ENCODE measurements at places on chromosomes 3 and 15.
A peak's percentile ranks its signal among the peaks of the same experiment; 100 is the strongest.

- DNase-seq = no peak
These were observed 448.5 kb downstream of the NAALADL2 start for GRCh38 chr3:175307642-175308041.

DNA sequence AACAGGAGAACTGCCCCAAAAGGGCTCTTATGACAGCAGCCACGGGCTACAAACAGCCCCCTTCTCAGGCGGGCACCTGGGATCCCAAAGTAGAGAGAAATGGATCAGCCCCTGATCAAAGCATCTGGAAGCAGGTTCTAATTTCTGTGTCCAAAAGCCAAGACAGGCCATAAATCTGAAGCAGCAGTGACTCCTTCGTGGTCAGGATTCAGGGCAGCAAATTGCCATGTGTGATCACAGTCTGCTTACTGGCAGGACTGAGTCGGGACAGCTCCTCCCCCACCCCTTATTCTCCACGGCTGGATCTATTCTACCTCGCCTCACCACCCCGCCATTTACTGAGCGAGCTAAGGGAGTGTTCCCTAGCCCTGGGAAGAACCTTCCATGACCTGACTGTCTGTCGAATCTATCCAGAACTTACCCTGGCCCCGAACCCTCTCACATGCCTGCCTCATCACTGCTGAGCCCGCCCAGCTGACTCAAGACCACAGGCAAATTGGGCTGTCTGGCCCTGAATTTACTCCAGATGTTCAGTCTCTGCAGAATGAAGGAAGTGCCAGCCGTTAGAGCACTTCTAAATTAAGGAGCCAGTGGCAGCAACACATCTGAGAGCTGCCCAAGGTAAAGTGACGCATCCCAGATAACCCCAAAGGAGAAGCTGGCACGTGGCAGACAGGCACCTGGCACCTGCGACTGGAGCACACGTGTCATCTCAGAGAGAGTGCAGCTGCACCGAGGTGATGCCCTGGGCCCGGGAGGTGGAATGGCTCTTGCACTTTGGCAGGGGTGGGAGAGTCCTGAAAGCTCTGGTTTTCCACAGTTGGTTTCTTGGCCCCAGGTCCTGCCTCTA lies 1.3 kb downstream of the LRRC15 start:
- no peak for DNase-seq

DNA sequence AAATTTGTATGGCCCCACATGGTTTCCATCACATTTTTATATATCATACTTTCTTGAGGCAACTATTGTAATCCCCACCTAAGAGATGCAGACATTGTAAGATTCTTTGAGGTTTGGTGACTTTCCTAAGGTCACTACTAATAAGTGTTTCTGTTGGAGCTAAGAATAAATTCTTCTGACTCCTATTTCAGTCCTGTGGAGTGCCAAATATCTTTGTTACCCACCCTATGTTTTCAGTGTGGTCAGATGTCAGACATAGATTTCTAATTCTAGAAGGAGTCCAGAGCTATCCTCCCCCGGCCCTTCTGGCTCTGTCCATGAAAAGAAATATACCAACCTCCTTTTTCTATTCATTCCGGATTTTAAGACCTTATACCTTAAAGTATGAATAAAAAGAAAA lies 46.2 kb upstream of the FILIP1L start:
- no peak for DNase-seq

DNA sequence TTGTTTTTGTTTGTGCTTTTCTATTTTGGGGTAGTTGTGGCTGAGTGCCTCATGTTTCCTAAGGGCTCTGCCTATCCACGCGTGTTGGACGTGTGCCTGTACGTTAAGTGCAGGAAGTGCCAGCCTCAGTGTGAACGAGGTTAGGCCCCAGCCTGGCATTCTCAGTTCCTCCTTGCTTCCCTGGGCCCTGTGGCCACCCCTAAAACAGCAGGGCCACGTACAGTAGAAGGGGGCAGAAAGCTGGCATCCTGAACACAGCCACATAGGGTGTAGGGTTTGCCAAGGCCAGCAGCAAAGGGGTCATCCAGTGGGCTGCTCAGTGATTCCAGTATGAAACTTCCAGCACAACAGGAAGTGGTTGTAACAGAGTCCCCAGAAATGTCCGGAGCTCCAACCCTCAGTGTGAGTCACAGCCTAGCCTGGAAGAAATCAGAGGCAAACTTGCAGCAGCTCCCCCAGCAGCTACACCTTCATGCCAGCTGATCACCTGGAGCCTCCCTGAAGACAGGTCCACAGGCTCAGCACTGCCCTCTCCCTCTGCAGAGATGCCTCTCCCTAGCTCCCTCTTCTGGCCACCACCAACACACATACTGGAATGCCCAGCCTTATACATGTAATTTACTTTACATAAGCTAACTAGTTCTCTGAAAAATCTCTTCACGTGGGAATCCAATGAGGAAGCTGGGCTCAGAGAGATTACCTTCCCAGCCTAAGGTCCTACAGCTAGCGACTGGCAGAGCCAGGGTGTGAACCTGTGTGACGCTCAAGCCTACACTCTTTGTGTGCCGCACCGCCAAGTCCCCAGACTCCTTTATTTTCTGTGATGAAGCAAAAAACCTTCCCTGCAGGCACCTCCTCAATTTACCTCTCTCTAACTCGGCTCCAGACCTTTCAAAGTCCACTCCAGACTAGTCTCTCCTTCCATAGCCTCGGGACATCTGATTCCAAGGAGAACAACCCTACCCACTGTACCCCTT lies 26.6 kb downstream of the ILDR1 start:
- DNase-seq = peak; percentile 87

GRCh38 chr3:98612587-98612986 lies 19.2 kb upstream of the CPOX start:
- DNase-seq = no peak

GRCh38 chr15:64251658-64252057 lies 88.8 kb upstream of the PPIB start:
- DNase-seq = no peak

GRCh38 chr15:62445244-62445643 lies 280.2 kb upstream of the C2CD4B start:
- no peak for DNase-seq

DNA sequence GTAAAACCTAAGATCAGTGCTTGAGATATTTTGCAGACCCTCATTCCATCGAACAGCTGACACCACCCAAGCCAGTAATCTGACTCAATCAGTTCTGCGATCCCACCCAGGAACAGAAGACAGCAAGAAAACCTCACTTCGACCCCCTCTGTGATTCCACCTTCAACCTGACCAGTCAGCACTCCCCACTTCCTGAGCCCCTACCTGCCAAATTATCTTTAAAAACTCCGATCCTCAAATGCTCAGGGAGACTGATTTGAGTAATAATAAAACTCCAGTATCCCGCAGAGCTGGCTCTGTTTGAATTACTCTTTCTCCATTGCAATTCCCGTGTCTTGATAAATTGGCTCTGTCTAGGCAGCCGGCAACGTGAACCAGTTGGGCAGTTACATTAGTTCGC lies 25.7 kb upstream of the CLDN16 start:
- DNase-seq = no peak

GRCh38 chr3:63555767-63556166 lies 96.7 kb upstream of the SNTN start:
- no peak for DNase-seq

DNA sequence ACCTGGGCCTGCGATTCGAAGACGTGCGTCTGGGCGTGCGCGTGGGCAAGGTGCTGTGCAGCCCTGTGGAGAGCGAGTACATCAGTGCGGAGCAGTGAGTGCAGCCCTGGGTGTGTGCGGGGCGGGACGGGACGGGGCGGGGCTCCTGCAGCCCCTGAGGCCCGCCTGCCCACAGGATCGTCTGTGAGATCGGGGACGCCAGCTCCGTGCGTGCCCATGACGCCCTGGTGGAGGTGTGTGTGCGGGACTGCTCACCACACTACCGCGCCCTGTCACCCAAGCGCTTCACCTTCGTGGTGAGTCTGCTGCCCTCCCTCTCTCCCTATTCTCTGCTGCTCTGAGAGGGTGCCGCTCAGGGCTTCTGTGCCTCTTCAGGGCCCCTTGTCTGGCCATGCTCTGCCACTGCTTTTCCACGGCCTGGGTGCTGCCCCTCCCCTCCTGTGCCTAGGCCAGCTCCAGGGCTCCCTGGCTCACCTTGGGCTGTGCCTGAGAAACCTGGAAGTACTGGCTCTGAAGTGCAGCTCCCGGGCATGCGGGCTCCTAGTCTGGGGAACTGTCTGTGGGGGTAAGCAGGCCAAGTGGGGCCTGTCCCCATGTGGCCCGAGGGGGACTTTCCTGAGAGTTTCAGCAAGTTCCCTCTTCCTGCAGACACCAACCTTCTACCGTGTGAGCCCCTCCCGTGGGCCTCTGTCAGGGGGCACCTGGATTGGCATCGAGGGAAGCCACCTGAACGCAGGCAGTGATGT lies 31.8 kb downstream of the PLXNA1 start:
- DNase-seq = peak; percentile 24

DNA sequence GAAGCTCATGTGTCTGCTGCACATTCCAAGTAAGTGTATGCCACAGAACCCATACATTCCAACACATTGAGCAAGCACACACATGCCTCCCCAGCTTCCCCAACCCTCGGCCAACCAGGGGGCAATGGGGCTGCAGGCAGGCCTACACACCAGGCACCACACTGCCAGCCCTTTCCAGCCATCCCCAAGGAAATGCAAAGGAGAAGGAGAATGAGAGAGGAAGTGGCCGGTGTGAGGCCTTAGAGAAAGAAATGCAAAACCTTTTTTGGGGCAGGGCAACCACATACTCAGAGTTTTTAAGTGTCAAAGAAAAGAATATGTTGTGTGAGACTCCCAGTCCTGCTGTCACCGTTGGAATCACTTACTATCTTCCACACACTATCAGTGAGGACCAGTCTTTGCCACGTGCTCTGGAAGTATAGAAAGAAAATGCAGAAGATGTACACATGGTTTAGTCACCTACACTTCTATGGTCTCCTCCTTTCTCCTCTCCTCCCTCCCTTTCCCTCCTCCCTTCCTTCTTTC lies 11.1 kb downstream of the IGF2BP2 start:
- DNase-seq = no peak

DNA sequence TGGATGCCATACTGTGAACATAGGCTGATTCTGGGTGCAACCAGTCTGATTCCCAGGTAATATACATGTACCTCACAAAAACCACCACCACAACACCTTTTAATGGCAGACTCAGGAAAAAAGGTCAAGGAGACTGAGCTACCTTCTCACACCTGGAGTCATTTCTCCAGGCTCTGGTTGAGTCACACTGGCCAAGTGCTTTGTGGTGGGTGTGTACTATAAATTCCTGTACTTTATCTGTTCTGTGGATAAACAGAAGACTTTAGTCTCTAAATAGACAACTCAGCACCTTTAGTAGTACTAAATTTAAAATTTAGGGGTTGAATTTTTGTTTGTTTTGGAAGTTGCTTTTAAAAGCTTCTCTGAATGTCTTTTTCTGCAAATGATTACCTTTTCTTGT lies 46.7 kb downstream of the TOP2B start:
- no peak for DNase-seq

Data from suppressor macrophage treated with lipopolysaccharide for 1 hour (primary cell).